ENCODE measurements at places on chromosomes 3 and 15.

DNA sequence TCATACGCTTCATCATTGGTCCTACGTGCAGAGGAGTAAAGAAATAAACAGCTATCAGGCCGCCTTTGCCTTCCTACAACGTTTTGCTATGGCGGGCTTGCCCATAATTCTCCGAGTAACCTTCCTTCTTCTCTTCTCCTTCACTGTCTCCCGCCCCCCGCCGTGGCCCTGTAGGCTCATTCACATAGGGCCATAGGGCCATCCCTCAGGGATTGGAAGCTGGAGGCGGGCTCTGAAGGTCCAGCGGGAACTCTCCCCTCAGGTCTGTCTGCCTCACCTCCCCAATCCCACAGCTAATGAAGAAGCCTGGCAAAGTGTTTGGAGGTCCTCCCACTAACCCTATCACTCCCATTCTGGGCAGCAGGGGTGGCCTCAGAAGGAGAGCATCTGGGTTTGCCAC lies 43.6 kb downstream of the SEMA5B start:
- DNase-seq, result no peak

DNA sequence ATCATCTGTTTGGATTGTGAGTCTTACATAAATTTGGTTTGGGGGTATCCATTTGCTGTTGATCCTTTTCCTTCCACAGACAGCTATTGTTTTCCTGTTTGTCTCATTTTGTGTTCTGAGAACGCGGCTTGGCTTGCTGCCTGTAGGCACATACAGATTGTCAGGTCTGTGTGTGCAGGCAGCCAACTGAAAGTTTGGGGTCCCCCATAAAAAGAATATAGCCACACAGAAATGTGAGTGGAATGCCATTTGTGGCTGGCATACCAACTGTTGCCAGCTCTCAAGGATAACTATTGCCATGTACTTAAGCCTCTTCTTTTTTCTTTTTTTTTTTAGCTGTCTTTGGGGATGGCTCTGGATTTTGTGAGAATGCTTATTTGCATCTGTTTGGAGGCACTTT lies 1308.0 kb downstream of the ROBO1 start:
- no peak for DNase-seq

- no peak for DNase-seq
These were observed 783.7 kb downstream of the AGBL1 start for GRCh38 chr15:86863226-86863915.

GRCh38 chr15:90340345-90340744 lies 11.7 kb upstream of the ZNF774 start:
- DNase-seq, result no peak

DNA sequence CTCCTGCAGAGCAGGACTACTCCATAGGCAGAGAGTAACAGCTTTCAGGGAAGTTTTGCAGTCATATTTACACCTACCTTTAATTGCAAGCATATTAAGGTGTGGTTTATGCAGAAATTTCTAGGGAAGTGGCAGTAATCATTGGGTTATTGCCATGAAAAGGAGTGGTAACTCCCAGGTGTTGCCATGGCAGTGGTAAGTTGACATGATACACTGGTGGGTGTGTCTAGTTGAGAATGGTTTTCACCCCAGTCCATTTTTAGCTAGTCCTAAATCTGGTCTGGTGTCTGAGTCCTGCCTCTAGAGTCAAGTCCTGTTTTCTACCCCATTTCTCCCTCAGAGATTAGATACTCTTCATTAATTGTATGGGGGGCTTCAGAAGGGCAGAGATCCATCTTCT lies 128.4 kb upstream of the GMNC start:
- no peak for DNase-seq

- DNase-seq, result no peak
These were observed 17.0 kb upstream of the ITGB5 start for GRCh38 chr3:124903896-124904834.

DNA sequence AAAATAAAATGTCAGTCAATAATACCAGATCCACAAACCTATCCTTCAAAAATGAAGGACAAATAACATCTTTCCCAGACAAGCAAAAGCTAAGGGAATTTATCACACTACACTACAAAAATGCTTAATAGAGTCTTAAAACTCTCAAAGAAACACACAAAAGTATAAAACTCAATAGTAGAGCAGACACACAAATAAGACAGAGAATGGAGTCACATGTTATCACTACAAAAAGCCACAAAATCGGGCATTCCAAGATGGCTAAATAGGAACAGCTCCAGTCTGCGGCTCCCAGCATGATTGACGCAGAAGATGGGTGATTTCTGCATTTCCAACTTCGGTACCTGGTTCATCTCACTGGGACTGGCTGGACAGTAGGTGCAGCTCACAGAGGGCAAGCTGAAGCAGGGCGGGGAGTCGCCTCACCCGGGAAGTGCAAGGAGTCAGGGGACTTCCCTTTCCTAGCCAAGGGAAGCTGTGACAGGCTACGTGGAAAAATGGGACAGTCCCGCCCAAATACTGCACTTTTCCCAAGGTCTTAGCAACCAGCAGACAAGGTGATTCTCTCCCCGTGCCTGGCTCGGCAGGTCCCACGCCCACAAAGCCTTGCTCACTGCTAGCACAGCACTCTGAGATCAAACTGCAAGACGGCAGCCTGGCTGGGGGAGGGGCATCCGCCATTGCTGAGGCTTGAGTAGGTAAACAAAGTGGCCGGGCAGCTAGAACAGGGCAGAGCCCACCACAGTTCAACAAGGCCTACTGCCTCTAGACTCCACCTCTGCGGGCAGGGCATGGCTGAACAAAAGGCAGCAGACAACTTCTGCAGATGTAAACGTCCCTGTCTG lies 46.3 kb downstream of the SENP7 start:
- no peak for DNase-seq

DNA sequence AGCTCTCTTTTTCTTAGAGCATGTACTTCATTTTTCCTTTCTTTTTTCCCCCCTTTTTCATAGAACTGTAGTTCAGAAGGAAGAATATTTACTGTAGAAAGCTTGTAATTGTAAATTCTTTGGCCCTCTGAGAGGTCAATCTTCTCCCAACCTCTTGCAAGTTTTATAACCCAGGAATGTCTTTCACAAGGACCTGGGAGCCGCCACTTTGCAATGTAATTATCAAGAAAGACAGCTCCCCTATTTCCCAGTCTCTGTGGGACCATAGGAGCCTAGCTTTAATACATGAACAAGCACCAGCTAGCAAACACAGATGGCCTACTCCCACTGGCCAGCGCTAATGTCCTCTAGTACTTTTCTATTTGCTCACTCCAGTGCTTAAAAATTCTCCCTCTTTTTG lies 51.4 kb downstream of the NFKBIZ start:
- DNase-seq, result no peak

DNA sequence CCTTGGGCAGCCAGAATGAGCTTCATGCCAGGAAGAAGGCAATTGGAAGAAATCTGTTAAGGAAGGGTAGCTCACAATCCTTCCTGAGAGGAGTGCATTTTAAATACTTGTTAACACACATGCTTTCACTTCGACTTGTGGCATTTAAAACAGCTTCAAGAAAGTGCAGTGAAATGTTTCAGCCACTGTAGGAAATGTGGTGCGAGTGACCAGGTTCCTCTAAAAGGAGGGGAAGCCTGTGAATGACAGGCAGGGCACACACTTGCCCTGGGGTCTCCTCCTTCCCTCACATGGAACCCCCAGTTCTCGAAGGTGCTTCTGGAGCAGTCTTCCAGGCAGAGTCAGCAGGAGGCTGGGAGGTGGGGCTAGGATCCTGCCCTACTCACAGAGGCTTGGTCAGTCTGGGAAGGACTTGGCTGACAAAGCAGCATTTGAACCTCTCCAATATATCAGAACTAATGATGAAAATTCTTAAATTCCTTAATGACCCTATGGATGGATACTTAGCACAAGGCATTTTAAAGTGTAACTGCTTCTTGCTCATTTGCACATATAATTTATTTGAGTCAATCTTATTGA lies 358.6 kb downstream of the CHST2 start:
- DNase-seq, result no peak

GRCh38 chr3:196163212-196163611 lies 48.0 kb downstream of the ZDHHC19 start:
- DNase-seq, result no peak

DNA sequence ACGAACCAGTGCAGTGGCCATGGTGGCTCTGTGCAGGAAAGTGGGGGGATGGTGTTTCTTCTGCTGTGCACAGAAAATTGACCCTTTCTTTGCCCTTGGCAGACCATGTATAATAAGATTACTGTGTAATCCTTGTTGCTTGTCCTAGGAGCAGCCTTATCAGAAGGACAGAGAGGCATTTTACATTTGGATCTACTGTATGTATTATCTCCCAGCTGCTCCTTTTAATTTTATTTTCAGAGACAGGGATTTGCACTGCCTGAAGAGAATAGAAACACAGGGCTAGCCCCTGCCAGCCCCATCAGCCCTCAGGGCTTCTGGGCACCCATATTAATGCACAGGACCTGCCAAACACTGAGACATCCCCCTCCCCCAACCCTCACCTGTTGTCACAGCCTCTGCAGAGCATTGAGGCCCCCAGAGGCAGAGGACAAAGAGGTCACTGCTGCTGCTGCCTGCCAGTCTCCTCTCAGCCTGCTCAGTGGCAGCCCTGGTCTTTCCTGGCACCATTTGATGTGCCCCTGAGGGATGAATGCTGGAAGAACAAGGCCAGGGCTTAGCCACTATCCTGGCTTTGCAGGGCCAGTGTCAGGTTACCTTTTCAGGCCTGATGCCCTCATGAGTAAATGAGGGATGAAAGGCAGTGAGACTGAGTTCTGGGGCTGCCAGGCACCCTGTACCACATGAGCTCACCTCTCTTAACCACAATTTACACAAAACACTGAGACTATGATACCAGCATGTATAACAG lies 533.4 kb downstream of the NTRK3 start:
- no peak for DNase-seq

GRCh38 chr3:149647285-149647684 lies 10.5 kb downstream of the WWTR1 start:
- DNase-seq, result no peak

- no peak for DNase-seq
These were observed 21.1 kb downstream of the GTF2E1 start for GRCh38 chr3:120763601-120764000.

GRCh38 chr15:71088683-71089082 lies 26.6 kb upstream of the THSD4 start:
- DNase-seq, result no peak

DNA sequence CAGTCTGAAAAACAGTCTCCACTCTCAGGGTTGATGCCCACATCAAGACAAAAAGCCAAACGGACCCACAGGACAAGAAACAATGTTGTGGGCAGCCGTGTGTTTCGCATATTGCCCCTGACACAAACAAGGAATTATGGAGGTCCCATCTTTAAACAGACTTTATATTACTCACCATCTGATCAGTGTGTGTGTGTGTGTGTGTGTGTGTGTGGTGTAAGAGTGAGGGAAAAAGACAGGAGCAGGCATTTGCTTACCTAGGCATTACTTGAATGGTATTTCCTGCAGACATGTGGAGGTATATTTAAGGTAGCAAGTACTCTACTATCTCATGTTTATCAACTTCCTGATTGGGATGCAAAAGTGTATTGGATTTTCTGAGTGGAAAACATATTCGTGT lies 136.3 kb downstream of the TMCO5A start:
- no peak for DNase-seq

DNA sequence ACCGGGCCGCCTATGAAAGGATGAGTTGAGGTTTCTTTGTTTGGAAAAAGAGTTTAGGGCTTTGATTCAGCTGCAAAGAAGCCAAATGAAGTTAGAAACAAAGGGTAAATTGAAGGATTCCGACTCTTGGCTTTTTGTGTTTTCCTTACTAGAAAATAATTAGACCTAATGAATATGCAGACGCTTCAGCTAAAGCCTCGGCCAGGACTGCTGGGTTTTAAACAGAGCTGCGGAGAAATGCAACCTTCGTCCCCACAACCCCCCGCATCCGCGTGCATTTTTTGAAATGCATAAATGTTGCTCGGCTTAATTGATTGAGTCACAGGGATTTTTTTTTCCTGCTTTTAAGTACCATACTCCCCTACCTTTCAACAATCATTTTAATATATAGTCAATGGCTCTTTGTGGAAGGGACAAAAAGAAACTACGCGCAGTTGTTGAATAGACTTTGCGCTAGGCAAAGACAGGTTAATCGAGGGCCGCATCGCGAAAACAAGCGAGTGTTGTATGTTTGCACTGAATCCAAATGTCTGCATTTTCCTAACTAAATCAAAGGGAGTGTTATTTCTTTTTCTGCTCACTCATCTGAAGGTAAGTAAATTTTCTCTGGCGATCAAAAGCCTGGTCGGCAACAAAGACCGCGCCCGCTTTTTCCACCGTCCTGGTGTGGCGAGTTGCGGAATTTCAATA lies 1.3 kb upstream of the ZIC4 start:
- no peak for DNase-seq

DNA sequence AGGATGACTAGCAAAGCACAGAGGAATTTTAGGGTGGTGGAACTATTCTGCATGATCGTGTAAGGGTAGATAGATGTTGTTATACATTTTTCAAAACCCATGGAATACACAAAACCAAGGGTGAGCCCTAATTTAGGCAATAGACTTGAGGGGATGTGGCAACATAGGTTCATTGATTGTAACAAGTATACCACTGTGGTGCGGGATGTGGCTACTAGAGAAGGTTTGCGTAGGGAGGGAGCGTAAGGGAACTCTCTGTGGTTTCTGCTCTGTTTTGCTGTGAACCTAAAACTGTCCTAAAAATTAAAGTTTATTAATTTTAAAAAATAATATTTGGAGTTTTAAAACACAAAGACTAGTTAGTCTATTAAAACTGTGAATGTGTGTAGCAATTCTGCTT lies 202.8 kb downstream of the PLCL2 start:
- no peak for DNase-seq

DNA sequence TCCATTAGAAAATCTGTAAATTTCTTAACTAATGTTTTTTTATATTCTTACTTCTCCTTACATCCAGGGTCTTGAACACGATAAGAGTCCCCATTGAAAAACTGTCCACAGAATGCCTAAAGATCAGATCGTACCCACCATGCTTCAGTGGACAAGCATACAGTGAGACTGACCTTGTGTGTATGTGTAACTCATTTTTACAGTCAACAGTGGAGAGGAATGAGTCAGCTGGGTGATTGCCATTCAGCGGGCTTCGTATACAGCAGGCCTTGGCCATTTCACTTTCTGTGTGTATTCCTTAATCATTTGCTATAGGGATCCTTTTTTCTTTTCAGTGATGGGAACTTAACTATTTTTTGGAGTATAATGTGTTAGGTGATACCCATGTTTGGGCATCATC lies 10.6 kb downstream of the PARP14 start:
- no peak for DNase-seq

DNA sequence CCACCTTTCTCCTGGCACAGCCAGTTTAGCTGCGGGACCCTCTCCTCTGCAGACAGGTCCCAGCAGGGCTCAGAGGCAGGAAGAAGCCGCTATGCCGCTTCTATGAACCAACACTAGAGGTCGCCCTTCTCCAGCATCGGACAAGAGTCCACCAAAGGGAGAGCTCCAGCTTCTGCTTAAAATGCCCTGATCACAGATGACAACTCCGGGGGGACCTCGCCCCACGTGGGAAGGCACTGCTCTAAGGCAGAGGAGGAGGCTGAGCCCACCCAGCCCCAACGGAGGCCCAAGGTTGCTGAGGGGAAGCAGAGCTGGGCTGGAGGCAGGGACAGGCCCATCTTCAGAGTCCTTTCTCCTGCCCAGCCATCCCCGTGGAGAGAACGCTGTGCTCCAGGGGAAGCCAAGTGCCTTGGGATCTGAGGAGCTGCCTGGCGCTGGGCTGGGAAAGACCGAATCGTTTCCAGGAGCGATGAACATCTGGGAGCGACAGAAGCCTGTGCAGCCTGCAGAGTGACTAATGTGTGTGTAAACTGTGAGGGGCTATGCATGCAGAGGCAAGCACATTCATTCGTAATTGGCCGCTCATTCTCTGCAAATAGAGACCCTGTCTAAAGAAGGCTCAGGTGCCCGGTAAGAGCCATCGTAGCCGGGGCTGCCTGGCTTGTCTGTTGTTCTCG lies 43.5 kb upstream of the BDH1 start:
- peak; percentile 68 for DNase-seq

Data from HuH-7.5 (cell line).